Smooth muscle cell of the umbilical artery (primary cell): ENCODE measurements at places on chromosomes 6 and 20. TPM values are rescaled to one million over a fixed set of nuclear protein-coding genes. Genes with fewer than 3 reads are reported as not detected.

The C20orf141 gene
- not detected in 2 replicates for total RNA-seq

The NOTCH4 gene
- 0.42 and 1.5 TPM in 2 replicates for total RNA-seq

The FAM217A gene
- total RNA-seq: not detected in 2 replicates

The EEF1A2 gene
- 3.9 and 8.8 TPM in 2 replicates for total RNA-seq

The FGD2 gene
- total RNA-seq: not detected in 2 replicates

The SLC2A10 gene
- 56.7 and 64.5 TPM in 2 replicates for total RNA-seq

The FAM184A gene
- 0.18 and 0.89 TPM in 2 replicates for total RNA-seq

The CTAGE9 gene
- total RNA-seq: not detected in 2 replicates

The SNAP25 gene
- 4.6 and 5.6 TPM in 2 replicates for total RNA-seq

The ARMH2 gene
- not detected in 2 replicates for total RNA-seq

The TNFRSF21 gene
- total RNA-seq: 12.8 and 14.8 TPM in 2 replicates

The PLTP gene
- total RNA-seq: 17.8 and 27.7 TPM in 2 replicates

The ZSCAN23 gene
- total RNA-seq: 3.3 and 7.4 TPM in 2 replicates

The MACROD2 gene
- total RNA-seq: 1.8 and 2.6 TPM in 2 replicates

The LRP11 gene
- 119 and 130 TPM in 2 replicates for total RNA-seq

The CRNKL1 gene
- total RNA-seq: 30.0 and 32.8 TPM in 2 replicates

The ILRUN gene
- 44.1 and 49.3 TPM in 2 replicates for total RNA-seq

The DBNDD2 gene
- total RNA-seq: 0.30 and 1.2 TPM in 2 replicates

The MTFR2 gene
- 0.30 and 2.4 TPM in 2 replicates for total RNA-seq

The SIRPD gene
- not detected in 2 replicates for total RNA-seq

The NFATC2 gene
- 0.59 and 1.1 TPM in 2 replicates for total RNA-seq

The SPEF1 gene
- total RNA-seq: not detected in 2 replicates

The CRISP3 gene
- total RNA-seq: not detected in 2 replicates

The TBXT gene
- total RNA-seq: not detected in 2 replicates

The IMPG1 gene
- total RNA-seq: not detected in 2 replicates

The MCHR2 gene
- total RNA-seq: not detected in 2 replicates

The COX4I2 gene
- not detected in 2 replicates for total RNA-seq

The GSTA5 gene
- total RNA-seq: not detected in 2 replicates

The RAET1L gene
- total RNA-seq: not detected in 2 replicates

The WFDC10B gene
- total RNA-seq: not detected in 2 replicates

The DACT2 gene
- total RNA-seq: not detected in 2 replicates

The DZANK1 gene
- 1.2 and 1.5 TPM in 2 replicates for total RNA-seq

The BMP2 gene
- 3.9 and 35.0 TPM in 2 replicates for total RNA-seq

The MUC21 gene
- not detected in 2 replicates for total RNA-seq

The BTNL2 gene
- total RNA-seq: not detected in 2 replicates

The HIVEP2 gene
- total RNA-seq: 16.0 and 37.5 TPM in 2 replicates

The PTK6 gene
- total RNA-seq: 0.18 TPM in 1 of 2 replicates, not detected in the other

The SLC22A3 gene
- 142 and 243 TPM in 2 replicates for total RNA-seq

The MATN4 gene
- total RNA-seq: not detected in 2 replicates

The HLA-DMB gene
- not detected in 2 replicates for total RNA-seq

The RCAN2 gene
- 0.05 TPM in 1 of 2 replicates, not detected in the other for total RNA-seq

The VEGFA gene
- 390 and 594 TPM in 2 replicates for total RNA-seq

The SLC32A1 gene
- total RNA-seq: not detected in 2 replicates
